WERI-Rb-1 (cell line): ENCODE measurements at places on chromosomes 3 and 15.

- DNase-seq = no peak
Measured at GRCh38 chr3:99965077-99965476, 147.4 kb downstream of the CMSS1 start.

DNA sequence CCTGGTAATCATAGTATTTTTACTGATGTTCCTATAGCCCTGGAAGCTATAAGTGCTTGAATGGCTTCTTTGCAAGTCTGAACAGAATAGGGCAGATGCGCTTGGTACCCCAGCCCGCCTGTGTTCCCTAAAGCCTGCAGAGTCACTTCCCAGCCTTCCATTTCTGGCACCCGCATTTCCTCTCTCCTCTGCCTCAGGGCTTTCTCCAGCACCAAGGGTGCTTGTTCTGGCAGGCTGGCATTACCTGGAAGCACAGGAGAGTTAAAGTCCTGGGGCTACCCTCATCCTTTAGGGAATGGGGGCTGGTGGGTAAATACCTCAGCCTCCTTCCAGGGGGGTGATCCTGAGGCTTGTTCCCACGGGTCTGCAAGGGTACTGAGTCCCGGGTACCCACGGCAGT, 7.4 kb upstream of the CHRNA3 start:
- DNase-seq = no peak

DNA sequence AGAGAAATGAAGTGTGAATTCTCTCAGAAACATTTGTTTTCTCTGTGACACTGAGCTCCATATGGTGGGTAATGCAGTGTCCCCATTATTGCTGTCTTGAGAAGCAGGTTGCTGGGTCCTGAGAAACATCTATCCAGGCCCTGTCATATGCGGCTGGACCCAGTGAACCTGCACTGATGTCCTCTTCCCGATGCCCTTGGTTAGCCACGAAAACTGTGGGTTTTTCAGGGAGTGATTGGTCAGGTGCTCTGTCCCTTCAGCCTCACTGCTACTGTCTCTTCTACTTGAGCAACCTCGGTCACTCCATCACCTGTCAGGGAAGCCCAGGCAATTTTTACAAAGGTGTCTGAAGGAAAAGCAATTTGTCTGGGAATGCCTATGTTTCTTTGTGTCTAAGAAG, 77.0 kb downstream of the SLC7A14 start:
- no peak for DNase-seq

- peak; percentile 23 for DNase-seq
Measured at GRCh38 chr3:196995646-196996355, 27.2 kb upstream of the PIGZ start.

GRCh38 chr15:62791694-62792093, 250.9 kb upstream of the TPM1 start:
- no peak for DNase-seq

DNA sequence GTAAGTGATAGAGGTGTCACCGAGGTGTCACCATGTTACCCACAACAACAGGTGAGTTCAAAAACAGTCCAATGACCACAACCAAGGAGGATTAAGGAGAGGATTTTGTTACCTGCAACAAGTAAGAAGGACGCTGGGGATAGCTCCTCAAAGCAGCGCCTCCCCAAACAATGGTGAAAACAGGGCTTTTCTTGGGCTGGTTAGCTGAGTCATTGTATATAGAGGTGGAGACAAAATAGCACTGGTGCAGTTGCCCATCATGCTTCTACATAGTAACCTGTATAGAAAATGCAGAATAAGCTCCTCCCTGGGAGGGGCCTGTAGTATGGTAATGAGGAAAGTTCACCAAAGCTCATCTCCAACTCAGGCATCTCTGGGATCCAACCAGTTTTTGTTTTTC, 116.9 kb upstream of the EIF1B start:
- DNase-seq = no peak
